ENCODE measurements at places on chromosomes 4 and X. TPM values are rescaled to one million over a fixed set of nuclear protein-coding genes. Genes with fewer than 3 reads are reported as not detected.

Gene SPATA4
- 0.63 TPM for total RNA-seq

Gene STPG2
- 4.1 TPM for total RNA-seq

Gene MORC4
- 11.6 TPM for total RNA-seq

Gene MMRN1
- total RNA-seq = 3.8 TPM

Gene TMEM154
- 0.63 TPM for total RNA-seq

Gene SEC31A
- total RNA-seq = 228 TPM

Gene ENOX2
- 3.8 TPM for total RNA-seq

Gene CFI
- 1.6 TPM for total RNA-seq

Gene HS6ST2
- 5.3 TPM for total RNA-seq

Gene CASP6
- 17.2 TPM for total RNA-seq

Gene FAM47A
- not detected for total RNA-seq

Gene PAGE2B
- total RNA-seq = not detected

Data from parietal lobe (tissue), 2 donors.